ENCODE measurements at places on chromosomes 2 and 18.

GRCh38 chr2:16325976-16326510 is 339.6 kb downstream of the CYRIA start:
- DNase-seq, result no peak

GRCh38 chr2:232966122-232966521 is 46.9 kb downstream of the NGEF start:
- no peak for DNase-seq

- DNase-seq, result no peak
These were observed at the start of gene PROM2 for GRCh38 chr2:95274291-95275150. Gene PROM2 (plus strand): TSS chr2:95274449. CDS start chr2:95274586, 137 bp downstream.

- no peak for DNase-seq
These were observed 30.0 kb downstream of the HTR2B start for GRCh38 chr2:231094736-231095346.

DNA sequence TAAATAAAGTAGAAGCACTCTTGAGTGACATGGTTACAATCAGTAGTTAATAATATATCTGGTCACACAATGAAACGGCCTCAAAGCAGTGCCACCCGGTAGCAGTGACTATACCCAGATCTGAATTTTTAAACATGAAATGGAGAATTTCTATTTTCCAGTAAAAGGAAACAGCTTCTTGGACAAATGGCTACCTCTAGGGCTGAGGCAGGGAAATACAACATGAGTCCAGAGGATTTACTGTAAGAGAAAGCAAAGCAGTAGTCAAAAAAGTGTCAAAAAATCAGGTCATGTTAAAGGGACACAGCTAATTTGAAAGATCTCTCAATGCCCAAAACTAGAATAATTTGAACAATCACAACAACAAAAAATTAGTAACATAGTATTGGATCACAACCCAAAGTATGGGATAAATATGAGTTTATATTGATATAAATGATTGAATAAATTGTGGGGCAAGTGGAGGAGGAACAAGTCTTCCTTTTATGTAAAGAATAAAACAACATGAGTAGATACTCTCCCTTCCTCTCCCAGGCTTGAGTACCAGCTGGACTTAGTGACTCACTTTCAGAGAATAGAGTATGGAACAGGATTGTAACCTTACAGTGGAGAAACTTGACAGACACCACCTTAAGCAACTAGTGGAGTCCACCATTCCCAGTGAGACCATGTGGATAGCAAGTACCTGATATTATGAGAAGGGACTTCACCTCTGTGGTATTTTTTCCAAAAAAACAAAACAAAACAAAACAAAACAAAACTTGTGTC is 180.8 kb downstream of the MBD2 start:
- no peak for DNase-seq

DNA sequence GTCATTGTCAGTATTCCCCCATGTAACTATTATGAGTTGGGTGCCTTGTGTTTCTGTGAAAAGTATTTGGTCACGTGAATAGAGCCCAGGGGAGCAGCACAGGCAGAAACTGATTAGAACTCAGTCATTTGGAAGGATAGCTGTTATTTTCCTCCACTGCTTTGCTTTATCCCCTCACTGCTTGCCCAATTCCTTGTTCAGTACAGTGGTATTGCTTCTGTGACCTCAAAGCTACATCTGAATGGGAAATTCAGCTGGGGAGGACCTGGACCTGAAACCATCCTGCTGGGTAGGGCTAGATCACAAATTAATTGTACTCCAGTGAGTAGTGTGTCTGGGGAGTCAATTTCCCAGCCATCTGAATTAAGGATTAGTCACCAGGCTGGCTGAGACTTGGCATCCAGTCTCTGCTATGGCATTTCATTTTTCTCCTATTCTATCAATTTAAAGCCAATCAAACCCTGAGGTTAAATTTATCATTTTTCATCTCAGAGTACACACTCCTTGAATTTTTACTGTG is 1231.6 kb upstream of the GYPC start:
- DNase-seq, result no peak

DNA sequence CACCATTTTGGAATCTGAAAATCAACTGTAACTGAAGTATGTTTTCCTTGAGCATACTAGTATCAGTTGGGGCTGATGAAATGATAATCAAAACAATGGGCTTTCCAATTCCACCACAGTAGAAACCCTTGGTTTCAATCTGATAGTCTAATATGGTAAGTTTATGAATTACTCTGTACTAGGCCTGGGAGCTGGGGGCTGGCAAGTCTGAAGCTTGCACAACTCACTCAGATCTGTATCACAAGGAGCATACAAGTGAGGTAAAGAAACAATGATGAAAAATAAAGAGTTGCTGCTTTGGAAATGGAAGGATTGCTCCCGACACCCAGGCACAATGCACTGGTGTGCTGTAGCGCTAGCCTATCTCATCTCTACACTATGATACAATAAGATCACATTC is 19.4 kb downstream of the ZEB2 start:
- no peak for DNase-seq

DNA sequence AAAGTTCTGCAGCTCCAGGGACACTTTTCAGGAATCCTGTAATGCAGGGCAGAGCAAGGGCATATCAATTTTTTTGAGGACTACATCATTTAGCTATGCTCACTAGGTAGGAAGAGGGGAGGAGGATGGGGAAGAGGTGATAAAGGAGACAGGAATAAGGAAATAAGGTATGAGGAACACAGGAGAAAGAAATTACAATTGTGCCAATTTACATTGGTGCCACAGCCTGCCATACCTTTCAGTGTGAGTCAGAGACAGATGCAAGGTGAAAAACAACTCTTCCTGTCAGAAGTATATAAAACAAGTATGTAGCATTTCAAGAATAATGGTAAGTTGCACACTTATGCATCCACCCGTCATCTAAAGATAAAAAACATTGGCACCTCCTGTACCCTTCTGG is 5.4 kb upstream of the MRPS9 start:
- no peak for DNase-seq

DNA sequence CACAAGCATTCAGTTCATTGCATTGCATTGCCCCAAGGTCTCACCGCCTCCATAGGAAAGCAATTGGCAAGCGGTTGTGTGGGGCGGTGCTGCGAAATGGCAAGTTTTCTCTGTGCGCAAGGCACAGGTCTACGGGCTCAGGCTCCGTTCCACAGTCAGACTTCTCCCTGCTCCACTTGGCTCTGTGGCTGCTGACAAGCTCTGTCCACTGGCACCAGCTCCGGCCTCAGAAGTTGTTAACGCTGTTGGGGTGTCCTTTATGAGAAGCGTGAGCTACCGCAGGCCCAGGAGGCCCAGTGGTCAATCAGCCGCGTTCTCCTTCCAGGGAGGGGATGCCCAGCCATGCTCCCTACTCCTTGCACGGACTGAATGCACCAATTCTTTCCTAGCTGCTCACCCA is 87.0 kb upstream of the GATA6 start:
- no peak for DNase-seq

DNA sequence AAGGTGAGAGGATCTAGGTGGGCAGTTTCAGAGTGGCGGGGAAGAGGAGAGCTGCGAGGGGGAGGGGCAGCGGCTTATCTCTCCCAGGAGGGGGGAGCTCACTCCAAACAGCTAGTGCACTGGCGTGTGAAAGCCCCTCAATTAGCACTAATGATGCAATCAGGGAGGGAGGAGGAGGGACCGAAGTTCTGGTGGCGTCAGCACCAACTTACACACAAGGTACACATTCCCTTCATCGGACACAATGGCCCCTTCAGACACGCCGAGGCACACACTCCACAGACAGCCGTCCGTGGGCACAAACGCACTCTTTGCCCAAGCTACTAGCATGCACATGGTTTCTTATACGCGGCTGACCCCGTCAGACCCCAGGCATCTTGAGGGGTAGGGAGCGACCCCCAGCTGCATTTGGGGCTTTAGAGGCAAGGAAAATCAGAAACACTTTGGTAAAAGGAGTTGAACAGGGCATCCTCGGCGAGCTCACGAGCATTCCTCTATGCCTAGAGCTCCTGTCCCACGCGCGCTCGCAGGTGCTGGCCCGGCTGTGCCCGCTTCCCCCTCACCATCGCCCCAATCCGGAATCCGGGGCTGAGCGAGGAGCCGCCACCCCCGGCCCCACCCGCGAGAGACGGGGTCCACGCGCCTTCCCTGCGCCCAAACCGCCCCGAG is 868 bp upstream of the PKDCC start:
- DNase-seq, result peak; percentile 85

- DNase-seq, result peak; percentile 38
These were observed 64.3 kb downstream of the BABAM2 start for GRCh38 chr2:27954771-27955383.

GRCh38 chr2:7972670-7973069 is 709.2 kb upstream of the ID2 start:
- peak; percentile 80 for DNase-seq

- DNase-seq, result no peak
These were observed 149.0 kb upstream of the SH3BP4 start for GRCh38 chr2:234802845-234803171.

DNA sequence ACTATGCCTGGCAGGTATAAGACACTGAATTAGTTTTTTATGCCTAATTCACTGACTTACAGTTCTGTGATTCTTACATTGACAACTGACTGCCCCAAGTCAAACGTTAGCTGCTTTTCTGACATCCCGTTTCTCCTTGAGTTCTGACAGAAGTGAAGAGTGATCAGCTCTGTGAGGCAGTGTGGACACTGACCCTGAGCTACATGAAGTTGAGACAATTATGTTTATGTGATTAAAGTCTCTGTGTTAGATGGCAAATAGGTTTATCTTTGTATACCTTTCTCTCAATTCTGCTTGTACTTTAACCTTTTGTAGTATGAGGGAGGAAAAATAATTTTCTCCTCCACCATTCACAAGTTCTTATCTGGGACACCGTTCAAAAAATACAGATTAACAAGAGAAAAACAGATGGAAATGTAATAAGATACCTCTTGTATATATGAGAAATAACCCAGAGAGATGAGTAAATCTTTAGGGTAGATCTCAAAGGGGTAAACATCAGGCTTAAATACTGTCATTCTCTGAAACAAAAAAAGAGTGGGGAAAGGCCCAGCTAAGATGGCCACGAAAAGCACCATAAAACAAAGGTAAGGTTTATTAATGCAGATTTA is 85.4 kb upstream of the B3GNT2 start:
- DNase-seq, result no peak

DNA sequence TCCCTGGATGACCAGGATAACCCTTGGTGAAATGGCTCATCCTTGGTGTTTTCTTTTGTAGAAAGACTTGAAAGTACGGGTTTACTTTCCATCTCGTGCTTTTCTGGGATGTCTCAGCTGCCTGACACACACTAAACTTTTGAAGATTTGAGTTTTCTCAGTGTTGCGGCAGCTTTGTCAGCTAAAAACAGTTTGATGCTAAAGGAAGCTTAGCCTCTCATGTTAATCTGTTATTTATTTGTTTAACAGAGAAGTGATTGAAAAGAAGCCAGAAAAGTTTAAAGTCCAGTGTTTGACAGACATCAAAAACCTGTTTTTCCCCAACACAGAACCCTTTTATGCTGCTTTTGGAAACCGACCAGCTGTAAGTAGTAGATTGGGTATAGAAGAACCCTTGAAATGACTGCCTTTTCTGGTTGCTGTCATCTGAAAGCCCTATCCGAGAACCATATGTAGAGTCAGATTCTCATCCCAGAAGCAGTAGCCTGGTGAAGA is 72.8 kb downstream of the LPIN1 start:
- no peak for DNase-seq

DNA sequence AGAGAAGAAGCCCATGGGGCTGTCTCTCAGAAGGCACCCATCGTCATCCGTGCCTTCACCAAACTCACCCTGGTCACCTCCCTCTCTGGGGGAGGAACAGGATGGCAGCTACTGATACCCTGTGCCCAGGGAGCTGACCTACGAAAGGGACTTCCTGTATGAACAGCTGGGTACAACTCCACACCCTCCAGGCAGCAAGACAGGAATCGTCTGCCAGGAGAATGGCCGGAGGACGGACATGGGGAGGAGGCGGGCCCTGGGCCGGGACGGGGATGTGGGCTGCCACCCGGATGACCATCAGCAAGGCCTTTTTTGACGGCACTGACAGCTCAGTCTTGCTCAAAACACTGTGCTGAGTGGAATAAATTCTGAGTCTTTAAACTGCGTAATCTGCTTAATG is 243.6 kb downstream of the HDAC4 start:
- no peak for DNase-seq

DNA sequence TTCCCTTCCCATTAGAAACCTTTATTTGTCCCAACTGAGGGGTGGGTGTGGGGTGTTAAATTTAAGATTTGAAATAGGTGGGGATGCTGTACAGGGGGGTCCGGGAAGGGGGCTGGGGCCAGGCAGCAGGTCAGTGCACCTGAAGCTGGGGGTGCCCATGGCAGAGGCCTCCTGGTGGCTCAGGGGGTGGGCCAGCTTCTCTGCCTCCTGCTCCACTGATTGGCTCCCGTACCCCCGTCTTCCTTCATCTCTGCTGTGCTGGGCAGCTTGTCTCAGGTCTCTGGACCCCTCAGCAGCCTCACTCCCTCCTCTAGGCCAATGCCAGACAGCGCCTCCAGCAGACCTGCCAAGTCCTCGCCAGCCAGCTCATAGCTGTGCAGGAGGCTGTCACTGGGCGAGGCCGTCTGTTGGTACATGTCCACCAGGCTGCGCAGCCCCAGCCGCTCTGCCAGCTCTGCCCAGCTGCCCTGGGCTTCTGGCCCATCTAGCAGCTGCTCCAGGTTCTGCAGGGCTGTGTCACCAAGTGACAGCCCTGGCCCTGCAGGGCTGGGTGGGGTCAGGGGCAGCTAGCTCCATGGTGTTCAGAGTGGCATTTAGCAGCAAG is 2.0 kb upstream of the ANKRD62 start:
- no peak for DNase-seq

DNA sequence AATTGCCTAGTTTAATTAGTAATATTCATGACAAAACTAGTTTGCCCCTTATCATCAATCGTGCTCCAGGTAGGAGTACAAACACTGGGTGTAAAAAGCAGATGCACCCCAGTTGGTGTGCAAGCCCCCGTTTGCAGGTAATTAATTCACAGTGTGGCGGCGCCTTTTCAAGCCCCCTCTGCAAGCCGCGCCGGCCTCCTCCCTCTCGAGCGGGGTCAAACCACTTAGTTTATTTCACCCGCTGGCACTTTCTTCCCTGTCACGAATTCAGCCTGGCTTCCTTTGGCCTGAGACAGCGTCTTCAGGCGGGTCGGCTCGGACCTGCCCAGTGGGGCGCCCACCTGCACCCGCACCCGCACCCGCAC is 64.7 kb upstream of the MAPRE2 start:
- no peak for DNase-seq

GRCh38 chr2:79980116-79980515 is 324.4 kb downstream of the LRRTM1 start:
- no peak for DNase-seq

Measured in NCI-H146 (cell line).